ENCODE measurements at places on chromosomes 3 and 15. TPM values are rescaled to one million over a fixed set of nuclear protein-coding genes. Genes with fewer than 3 reads are reported as not detected.

The CPN2 gene
- not detected for total RNA-seq

The DLEC1 gene
- total RNA-seq, result 0.09 TPM

The DPPA2 gene
- total RNA-seq, result not detected

The PPP1R14D gene
- not detected for total RNA-seq

The PLIN1 gene
- total RNA-seq, result 0.06 TPM

All from A549 treated with AZD2906 at 1 μM for 4 hours (cell line).